ENCODE measurements at places on chromosomes 4 and X.

DNA sequence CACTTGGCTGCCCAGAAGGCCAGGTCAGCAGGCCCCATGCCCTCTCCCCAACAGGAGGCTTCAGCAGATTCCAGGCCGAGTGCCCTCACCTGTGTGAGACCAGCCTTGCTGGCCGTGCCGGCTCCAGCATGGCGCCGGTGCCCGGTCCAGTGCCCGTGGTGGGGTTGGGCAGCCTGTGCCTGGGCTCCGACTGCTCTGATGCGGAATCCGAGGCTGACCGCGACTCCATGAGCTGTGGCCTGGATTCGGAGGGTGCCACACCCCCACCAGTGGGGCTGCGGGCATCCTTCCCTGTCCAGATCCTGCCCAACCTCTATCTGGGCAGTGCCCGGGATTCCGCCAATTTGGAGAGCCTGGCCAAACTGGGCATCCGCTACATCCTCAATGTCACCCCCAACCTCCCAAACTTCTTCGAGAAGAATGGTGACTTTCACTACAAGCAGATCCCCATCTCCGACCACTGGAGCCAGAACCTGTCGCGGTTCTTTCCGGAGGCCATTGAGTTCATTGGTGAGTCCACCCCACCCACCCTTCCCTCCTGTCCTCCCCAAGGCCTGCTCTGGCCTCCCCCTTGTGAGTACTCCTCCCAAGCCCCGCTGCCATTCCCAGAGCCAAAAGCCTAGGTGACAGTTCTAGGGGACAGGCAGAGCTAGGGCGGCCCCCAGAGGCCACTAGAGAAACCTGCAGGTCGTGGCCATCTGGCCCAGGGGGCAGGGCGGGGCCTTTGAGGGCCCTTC, 2.3 kb downstream of the DUSP9 start:
- DNase-seq = no peak

- DNase-seq = no peak
Measured at GRCh38 chr4:88600176-88600838, 8.0 kb downstream of the HERC3 start.

DNA sequence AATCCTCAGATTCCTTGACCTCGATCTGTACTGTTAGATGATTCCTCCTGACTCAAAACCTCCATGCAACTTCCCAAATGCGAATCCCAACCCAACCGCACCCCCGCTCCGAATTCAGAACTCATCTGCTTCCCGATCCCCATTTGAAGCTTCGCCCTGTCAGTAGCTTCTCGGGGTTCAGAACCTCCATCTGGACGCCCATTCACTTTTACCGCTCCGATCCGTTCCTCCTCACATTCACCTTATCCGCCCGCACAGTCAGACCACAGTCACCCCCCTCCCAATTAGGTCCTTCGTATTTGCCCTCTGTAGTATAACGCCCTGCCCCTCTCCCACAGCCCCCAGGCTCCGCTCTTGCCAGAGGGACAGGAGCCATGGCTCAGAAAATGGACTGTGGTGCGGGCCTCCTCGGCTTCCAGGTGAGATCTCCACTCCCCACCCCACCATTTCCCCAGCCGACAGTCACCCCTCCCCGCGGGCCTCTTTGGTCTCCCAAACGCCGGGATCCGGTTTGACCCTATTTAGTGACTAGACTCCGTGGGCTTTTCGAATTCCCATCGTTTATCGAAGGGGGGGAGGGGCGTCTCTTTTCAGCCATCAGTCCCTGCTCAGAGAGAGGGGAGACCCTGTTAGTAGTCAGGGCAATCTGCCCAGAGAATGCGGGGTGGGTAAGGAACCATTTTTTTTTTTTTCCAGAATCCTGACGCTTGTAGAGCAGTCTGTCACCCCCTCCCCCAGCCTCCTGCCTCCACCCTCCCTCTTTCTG, 691 bp downstream of the MAGED1 start:
- DNase-seq = no peak

DNA sequence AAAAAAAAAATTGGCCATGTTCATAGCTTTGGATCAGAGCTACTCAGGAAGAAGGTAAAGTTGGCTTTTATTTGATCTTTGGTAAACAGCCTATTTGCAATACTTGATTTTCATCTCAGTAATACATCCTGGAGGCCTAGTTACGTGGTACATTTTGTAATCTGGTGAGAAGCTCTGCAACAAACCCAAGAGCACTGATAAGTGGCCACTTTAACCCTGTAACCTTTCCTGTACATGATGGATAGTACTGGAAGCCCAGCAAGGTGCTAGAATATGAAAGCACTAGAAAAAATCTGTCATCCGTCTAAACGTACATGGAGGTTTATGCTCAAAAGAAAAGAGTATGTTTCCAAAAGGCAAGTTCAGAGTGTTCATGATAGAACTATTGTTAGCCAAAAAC, 88.3 kb upstream of the BMP2K start:
- no peak for DNase-seq

- DNase-seq = no peak
Measured at GRCh38 chr4:16467061-16467460, 240.8 kb upstream of the TAPT1 start.

DNA sequence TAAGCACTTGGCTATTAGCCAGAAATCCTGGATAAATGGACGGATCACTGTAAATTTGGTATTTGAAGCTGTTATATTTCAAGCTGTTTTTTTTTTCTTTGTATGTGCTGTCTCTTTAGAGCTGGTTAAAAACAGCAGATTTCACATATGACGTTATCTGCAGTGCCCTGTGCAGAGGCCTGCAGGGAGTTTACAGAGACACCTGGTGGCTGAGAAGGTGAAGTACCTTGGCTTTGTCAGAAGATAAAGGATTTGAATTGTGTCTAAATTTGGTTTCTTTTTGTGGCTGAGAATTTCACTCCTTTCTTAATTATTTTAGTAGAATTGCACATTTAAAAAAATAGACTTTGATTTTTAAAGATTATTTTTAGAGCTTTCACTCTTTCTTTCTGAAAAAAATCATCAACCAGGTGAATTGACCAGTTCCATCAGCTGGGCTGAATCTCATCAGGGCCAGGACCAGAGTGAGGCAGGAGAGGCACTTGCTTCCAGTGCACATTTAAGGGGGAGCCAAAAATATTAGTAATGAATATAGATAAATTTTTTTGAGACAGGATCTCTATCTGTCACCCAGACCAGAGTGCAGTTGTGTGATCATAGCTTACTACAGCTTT, 9.6 kb upstream of the CHRNA9 start:
- peak; percentile 39 for DNase-seq

DNA sequence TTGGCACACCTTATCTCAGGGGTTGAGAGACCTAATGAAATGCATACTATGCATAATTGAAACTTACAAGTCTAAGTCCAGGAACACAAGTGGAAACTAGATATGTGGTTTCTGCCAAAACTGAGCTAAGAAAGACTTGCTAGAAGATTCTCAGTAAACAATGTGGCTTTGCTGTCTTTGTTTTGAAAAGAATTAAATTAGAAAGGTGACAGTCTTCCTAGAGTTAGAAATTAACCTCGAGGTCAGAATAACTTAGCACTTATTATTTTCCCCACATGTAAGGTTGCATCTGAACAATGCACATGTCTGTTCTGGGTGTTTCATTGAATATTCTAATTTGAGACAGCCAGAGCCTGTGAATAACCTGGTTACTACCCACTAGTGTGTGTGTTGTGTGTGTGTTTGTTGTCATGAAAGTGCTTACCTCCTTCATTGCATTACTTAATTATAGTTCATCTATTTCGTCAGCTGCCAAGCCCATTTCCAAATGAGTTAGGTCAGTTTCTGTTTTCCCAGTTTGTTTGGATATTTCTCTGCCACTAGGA, 1.5 kb downstream of the EREG start:
- no peak for DNase-seq

- no peak for DNase-seq
Measured at GRCh38 chr4:14867847-14868246, 134.4 kb upstream of the CPEB2 start.

GRCh38 chr4:145635117-145635516, 15.9 kb downstream of the MMAA start:
- DNase-seq = no peak

DNA sequence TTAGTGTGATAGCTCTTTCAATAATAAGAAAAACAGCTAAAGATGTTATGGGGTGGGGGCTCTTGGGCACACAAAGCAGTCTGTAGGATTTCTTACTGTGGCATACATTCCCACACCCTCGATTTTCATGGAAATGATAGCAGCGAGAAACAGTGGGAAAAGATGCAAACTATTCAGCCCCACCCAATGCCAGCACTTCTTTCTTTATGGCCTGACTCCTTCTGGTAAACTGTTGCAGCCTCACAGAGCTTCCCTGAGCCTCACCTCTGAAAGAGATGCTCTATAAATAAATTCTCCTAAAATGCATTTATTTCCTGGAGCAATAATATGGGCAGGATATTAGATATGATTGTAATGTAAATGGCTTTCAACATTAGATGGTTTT, 910 bp downstream of the ANK2 start:
- no peak for DNase-seq

GRCh38 chr4:188779581-188779980, 640.3 kb downstream of the TRIML1 start:
- no peak for DNase-seq

GRCh38 chr4:22348410-22348809, 167.5 kb downstream of the ADGRA3 start:
- no peak for DNase-seq

GRCh38 chr4:41076481-41076880, 137.9 kb downstream of the APBB2 start:
- DNase-seq = no peak

GRCh38 chrX:108420481-108420880, 17.7 kb downstream of the COL4A6 start:
- no peak for DNase-seq

DNA sequence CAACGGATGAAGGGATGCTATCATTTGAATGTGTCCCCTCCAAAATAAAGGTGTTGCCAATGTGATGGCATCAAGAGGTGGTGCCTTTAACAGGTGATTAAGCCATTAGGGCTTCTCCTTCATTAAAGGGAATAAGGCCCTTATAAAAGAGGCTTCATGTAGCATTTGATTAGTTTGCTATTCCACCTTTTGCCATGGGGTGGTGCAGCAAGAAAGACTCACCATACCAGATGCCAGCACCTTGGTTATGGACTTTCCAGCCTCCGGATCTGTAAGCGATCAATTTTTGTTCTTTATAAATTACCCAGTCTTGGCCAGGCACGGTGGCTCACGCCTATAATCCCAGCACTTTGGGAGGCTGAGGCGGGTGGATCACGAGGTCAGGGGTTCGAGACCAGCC, 7.9 kb upstream of the SLC25A43 start:
- DNase-seq = no peak

DNA sequence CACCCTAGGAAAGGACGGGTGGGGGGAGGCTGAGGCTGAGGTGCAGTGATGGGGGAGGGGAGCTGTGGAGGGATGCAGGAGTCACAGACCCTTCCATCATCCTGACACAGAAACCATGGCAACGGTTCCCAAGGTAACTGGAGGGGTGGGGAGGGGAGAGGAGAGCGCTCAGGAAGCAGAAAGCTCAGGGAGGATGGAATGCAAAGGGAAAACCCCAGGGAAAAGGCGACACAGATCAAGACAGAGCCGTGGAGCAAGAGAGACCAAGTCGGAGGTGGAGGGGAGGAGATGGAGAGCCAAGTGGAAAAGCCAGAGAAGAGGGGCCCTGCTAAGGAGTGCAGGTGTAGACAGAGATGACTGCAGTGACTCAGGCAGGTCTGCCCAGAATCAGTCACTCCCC, 14.5 kb downstream of the L1CAM start:
- DNase-seq = no peak

- no peak for DNase-seq
Measured at GRCh38 chrX:124098089-124098488, 136.6 kb downstream of the STAG2 start.

- no peak for DNase-seq
Measured at GRCh38 chr4:140186651-140187315, 32.8 kb upstream of the MAML3 start.

GRCh38 chr4:58301376-58301999, 1191.3 kb upstream of the IGFBP7 start:
- no peak for DNase-seq

GRCh38 chrX:9676738-9677097, 88.9 kb downstream of the GPR143 start:
- DNase-seq = no peak

DNA sequence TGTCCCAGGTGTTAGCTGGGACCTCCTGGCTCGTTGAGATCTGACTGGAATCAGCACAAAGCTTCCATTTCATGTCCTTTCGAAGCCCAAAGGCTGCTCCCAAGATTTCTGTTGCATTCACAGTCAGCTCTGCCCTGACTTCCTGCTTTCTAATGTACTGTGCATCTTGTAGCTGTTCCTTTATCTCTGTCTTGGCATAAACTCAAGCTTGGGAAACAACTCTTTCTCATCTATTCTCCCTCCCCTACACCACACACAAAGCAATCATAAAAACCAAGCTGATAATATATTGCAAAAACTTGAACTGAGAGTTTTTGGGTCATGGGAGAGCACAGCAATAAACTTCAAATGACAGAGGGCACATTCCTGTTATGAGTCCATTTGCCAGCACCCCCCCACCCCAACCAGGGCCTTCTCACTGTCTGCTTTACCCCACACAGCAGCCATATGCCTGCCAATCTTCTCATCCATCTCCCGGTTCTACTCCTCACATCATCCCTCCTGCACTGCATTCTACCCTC, 76.3 kb downstream of the SYNPO2 start:
- DNase-seq = no peak

DNA sequence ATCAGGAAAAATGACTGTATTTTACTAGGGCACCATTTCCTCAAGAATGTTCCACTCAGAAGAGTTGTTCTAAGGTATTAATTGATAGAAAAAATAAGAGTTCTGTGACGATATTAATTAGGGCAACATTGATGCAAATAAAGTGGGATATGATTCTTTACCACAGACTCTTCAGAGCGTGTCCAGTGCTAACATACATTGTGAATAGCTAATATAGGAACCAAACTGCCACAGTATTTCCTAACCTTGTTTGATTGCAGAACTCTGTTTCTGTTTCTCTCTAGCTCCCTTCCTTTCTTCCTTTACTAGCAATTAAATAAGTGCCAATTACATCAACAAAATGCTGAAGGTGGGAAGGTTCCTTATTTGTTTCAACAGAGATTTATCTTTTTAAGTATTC, 154.1 kb upstream of the CPEB2 start:
- no peak for DNase-seq

DNA sequence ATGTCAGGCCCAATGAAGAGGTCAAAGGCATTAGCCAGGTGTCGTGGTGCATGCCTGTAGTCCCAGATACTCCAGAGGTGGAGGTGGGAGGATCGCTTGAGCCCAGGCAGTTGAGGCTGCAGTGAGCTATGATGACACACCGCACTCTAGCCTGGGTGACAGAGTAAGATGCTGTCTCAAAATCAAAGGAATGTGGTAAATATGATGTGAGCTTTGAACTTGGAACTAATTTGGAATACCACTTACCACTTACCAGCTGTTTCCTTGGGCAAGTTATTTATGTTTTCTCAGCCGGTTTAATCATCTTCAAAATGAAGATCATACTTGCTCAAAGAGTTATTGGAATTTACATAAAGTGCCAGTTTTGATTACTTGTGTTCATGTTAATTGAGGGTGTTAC, 23.8 kb upstream of the SEPSECS start:
- DNase-seq = no peak

GRCh38 chr4:150039274-150040127, 38.7 kb upstream of the DCLK2 start:
- no peak for DNase-seq

GRCh38 chr4:46081674-46082073, 42.2 kb downstream of the GABRG1 start:
- no peak for DNase-seq

All from activated T-helper 9 cell treated with anti-CD3 and anti-CD28 coated beads, Interleukin-2, amount 50 U/mL, for 16 hours (primary cell).